ENCODE measurements at places on chromosomes 2 and 18. TPM values are rescaled to one million over a fixed set of nuclear protein-coding genes. Genes with fewer than 3 reads are reported as not detected.

CHRND gene
- polyA plus RNA-seq = 0.96 TPM

DNA sequence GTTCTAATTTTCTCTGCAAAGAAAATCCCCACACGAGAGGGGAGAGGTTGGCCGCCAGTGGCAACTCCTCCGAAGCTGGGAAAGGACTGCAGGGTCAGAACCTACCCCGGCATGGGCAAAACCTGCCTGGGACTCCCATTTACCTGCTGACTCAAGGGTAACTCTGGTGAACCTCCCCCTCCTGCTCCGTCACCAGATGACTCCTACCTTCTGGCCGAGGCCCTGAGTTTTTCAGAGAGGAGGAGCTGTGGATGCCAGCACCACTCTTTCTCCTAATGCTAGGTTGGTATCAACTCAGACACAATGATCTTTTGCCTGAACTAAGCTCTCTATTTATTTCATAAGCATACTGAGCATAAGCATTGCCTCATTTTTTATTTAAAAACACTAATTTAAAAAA lies 96.6 kb downstream of the ALPK2 start:
- no peak for DNase-seq

DNA sequence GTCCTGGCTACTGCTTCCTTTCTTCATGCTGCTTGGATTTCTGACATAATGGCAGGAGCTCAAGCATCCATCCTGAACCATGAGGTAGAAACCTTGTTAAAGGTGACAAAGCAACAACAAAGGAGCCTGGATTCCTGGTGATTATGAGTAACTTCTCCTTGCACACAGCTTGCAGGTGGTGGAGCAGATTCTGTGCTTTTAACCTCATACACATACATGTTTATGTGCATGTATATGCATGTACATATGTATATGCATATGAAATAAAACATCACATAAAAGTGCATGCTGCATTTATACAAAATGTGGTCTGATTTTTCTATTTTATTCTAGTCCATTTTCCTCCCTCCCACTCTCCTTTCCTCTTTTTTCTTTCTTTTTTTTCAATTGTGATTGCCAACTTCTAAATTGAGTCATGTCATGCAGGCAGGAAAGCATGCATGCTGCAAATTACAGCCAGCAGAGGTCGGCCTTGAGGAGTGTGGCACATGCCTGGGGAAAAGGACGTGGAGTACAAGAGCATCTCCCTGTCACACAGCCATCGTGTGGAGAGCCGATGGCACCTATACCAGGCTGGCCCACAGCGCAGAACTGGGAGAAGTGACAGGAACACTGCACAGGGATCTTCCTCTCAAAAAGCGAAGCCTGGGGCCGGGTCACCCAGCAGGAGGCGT lies 17.9 kb downstream of the LCT start:
- no peak for DNase-seq

- DNase-seq = no peak
These were observed 50.1 kb downstream of the RNF144A start for GRCh38 chr2:6967301-6967700.

All from left kidney (tissue), 8 donors.